ENCODE measurements at places on chromosomes 3 and 15. TPM values are rescaled to one million over a fixed set of nuclear protein-coding genes. Genes with fewer than 3 reads are reported as not detected.
A peak's percentile ranks its signal among the peaks of the same experiment; 100 is the strongest.

DNA sequence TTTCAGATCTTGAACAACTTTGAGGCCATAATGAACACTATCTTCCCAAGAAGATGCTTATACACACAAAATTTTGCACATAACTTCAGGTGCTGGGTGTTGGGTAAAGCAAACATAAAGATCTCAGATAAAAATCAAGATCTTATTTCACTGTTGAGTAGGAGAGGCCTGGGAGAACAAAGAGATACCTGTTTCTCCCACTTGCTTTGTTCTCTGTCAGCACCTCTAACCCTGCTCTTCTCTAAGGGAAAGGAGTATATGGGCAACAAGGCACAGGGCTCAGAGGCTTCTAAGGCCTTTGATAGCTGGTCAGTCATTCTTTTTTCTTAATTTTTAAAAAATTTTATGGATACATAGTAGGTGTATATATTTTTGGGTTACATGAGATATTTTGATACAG lies 3.6 kb upstream of the GK5 start:
- H3K4me1 ChIP-seq: peaks cover 10% of the 10 kb centered on the region
- no peak overlapping the region for H3K4me3 ChIP-seq
- no peaks in the 10 kb centered on the region for H3K36me3 ChIP-seq
- no peaks in the 10 kb centered on the region for H3K27me3 ChIP-seq
- no peak for DNase-seq

DNA sequence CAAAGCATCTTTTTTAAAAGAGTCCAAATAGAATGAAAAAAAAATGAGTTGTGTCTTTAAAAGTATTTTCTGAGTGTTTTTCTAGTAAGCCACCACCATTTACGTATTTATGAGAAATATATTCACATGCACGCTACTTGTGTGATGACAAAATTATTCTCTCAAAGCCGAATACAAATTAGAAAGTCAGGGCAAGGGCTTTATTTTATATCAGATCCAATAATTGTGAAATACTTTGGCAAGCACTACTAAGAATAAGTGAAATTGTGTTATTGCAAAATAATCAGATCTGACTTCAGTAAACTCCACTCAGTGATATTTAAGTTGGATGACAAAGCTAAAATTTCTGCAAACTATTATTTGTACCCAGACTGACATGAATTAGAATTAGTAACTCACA lies 589.3 kb upstream of the KCNMB2 start:
- H3K27ac ChIP-seq: no peak overlapping the region
- no peaks in the 10 kb centered on the region for H3K36me3 ChIP-seq
- H3K27me3 ChIP-seq: no peaks in the 10 kb centered on the region
- no peak for DNase-seq

DNA sequence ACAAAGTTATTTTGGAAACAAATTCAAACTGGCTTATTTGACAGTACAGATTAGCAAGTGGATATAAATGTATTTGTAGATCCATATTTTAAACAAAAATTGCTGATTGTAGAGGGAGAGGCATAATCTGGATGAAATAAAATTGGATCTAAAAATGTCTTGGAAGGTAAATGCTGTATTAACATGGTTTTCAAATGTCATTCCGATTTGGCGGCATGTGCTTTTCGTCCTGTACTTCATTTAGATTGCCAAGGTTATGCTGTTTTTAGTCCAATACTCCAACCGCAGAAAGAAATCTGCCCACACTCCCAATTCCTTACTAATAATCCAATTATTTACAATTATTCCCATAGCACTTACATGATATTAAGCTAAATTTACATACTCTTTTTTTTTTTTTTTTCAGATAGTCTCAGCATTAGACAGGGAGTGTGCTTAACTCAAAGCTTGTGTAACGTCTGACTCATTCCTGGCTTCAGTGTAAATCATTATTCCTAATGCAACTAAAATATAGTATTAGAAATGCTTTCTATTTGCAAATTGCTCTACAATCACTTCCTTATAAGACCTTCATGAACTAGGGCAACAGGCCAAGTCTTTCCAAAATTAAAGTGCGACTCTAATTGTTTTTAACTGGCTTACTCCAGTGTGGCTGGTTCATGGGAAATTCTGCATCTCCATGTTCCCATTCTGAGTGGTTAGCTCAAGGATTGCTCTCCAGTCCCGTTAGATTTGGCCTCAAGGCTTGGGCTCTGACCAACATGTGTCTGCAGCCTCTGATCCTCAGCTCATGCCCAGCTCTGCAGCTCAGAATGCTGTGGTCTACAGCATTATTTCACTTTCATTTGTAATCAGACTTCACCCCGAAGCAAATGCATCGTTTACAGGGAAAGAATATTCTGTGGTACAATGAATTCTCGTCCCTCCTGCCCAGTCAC lies 103.9 kb downstream of the FBN1 start:
- peak overlapping the region; percentile 43 for H3K4me3 ChIP-seq
- no peak for DNase-seq
- H3K27ac ChIP-seq: peak overlapping the region; percentile 52

DNA sequence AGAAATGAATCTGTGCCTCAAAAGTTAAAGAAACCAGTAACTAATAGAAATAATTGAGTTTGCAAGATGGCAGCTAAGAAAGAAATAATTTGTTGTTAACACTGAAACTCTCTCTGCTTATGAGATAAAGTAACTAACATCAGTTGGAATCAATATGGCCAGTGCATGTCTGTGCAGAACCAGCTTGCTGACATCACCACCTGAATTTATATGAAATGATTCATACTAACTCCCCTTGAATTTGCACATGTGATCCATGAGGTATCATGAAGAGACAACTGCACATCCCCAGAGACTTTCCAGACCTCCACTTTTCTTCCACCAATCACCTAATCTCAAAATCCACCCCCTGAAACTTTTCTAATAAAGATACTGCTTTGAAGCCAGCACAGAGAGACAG lies 10.3 kb upstream of the SLC25A38 start:
- H3K36me3 ChIP-seq: no peaks in the 10 kb centered on the region
- no peak for DNase-seq
- H3K4me1 ChIP-seq: no peaks in the 10 kb centered on the region

- no peak overlapping the region for H3K4me3 ChIP-seq
- H3K27me3 ChIP-seq: no peaks in the 10 kb centered on the region
- no peaks in the 10 kb centered on the region for H3K36me3 ChIP-seq
- DNase-seq: no peak
- H3K27ac ChIP-seq: no peak overlapping the region
Observed at GRCh38 chr15:31062310-31062847, 39.1 kb downstream of the TRPM1 start.

DNA sequence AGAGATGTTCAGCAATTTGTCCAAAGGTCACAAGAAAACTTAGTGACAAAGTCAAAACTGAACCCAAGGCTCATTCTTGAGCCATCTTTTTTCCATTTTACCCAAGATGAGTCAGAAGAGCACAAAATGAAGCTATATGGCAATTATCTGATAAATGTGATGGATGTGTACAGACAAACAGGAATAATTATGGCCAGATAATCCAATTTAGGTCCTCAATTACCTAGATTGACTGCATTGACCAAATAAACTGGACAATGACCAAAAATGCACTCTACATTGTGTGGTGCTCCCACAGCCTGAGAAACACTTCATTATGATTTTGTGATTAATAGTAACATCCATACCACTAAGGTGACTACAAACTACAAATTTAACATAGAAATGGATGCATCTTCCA lies 1105.8 kb downstream of the IGSF11 start:
- H3K27me3 ChIP-seq: no peaks in the 10 kb centered on the region
- DNase-seq: no peak
- H3K4me1 ChIP-seq: no peaks in the 10 kb centered on the region
- no peaks in the 10 kb centered on the region for H3K36me3 ChIP-seq
- no peak overlapping the region for H3K27ac ChIP-seq

DNA sequence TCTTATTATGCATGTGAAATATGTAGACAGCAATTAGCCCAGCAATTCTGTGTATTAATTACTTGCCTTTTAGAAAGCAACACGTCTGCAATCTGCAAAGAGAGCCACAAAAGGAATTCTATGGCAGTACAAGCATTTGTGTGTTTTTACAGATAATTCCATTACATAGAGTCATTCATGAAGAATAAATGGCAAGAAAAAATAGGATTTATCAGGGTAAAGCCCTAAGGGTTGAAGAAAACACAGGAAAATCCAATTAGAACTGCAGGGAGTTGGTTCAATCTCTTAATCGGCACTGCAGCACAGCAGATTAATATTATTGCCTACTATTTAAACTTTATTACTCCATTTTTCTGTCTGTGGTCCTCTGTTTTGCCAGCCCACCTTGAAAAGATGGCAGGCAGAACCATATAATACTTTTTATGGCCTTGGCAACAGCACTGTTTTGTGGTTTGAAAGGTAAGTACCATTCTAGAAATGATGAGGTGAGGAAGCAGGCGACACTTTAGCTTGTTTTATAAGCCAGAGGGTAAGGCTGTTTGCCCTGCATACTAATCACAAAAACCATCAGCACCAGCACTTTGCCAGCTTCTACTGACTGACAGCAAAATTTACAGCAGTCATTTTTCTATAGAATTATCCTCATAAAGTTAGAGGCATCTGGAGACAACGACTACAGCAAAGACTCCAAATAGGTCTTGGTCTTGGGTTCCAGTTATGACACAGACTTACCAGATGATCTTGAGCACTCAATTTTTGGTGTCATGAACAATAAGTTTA lies 638.2 kb upstream of the NAALADL2 start:
- peaks cover 17% of the 10 kb centered on the region for H3K4me1 ChIP-seq
- no peak overlapping the region for H3K4me3 ChIP-seq
- no peak for DNase-seq
- H3K27ac ChIP-seq: no peak overlapping the region
- H3K27me3 ChIP-seq: no peaks in the 10 kb centered on the region

DNA sequence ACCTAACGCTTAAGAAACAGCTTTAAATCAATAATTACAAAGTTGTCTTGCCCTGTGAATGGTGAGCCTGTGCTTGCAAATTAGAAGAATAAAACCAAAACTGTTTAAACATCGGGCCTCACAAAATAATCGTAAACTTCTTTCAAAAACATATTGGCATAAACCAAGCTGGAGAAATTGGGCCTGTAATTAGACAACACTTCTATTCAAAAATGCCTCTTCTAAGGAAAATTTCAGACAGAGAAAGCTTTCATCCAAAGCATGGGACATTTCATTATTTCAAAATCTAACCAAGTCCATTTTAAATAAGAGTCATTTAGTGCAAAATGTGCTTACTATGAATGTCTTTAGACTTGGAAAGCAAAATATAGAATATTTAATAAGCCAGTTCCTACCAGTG lies 35.5 kb upstream of the GNB4 start:
- H3K27me3 ChIP-seq: no peaks in the 10 kb centered on the region
- H3K4me1 ChIP-seq: no peaks in the 10 kb centered on the region
- no peak for DNase-seq

TUSC7 gene
- not detected for total RNA-seq

CELF6 gene
- total RNA-seq: 2.3 TPM

TF gene
- 1.6 TPM for total RNA-seq

ZMYND10 gene
- not detected for total RNA-seq

DPPA2 gene
- not detected for total RNA-seq

TMEM212 gene
- total RNA-seq: not detected

Measured in thoracic aorta (tissue), 2 donors.